AG10803 (cell line): ENCODE measurements at places on chromosomes 1 and 21.

- DNase-seq = no peak
Observed at GRCh38 chr21:34567604-34568155, 47.2 kb downstream of the RCAN1 start.

DNA sequence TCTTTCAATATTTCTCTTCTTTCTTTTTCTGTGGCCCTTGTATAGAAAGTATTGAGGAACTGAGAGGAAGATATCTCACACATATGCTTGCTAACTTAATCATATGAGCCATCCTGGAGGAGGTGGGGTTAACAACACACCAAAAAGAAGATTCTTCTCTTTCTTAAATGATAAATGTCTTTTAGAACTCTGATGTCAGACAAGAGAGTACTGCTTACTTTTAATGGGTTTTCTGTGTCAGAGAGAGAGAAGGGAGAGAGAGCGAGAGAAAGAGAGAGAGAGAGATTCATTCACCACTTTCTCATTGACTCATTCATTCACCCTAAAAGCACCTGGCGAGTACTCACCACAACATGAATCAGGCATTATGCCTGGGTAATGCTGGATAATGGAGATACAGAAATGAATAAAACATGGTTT lies 250.3 kb upstream of the SGIP1 start:
- DNase-seq = peak; percentile 28

GRCh38 chr1:234769986-234770795 lies 160.2 kb upstream of the IRF2BP2 start:
- DNase-seq = no peak

DNA sequence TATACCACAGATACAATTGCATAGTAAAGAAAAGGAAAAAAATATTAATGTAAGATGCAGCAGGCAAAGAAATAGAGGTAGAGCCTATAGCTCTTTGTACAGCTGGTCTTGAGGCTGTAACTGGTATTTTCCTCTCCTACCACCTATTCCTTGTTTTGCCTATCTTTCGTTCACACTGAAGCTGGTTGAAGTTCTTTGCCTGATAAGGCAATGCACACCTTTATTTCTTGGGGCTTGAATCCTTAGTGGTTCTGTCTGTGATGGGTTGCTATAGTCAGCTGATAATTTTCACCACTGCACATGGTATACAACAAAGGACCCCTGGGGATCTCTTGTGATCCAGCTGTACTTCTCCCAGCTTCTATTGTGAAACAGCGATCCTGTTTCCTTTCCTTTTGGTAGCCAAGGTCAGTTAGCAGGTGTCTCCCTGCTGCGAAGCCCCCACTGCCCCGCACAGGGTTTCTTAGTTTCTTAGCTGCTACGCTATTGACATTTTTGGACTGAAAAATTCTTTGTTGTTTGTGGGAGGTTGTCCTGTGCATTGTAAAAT lies 9.9 kb upstream of the TSNAX start:
- DNase-seq = no peak

DNA sequence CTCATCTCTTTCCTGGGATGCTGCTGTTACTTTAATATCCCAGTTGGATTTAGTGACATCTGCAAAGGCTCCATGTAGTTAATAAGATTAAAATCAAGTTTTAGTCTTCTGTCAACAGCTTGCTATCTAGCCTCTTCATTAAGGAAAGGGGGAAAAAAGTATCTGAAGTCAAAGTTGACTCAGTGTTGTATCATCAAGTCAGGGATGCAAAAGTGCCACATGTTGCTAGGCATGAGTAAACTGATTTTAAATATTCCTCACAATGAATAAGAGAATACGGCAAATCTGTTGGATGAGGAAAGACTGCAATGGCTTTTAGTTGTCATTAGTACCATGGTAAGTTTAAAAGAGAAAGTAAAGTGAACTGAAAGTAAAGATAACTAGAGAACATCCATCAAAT lies 383.2 kb upstream of the ZRANB2 start:
- DNase-seq = peak; percentile 29

DNA sequence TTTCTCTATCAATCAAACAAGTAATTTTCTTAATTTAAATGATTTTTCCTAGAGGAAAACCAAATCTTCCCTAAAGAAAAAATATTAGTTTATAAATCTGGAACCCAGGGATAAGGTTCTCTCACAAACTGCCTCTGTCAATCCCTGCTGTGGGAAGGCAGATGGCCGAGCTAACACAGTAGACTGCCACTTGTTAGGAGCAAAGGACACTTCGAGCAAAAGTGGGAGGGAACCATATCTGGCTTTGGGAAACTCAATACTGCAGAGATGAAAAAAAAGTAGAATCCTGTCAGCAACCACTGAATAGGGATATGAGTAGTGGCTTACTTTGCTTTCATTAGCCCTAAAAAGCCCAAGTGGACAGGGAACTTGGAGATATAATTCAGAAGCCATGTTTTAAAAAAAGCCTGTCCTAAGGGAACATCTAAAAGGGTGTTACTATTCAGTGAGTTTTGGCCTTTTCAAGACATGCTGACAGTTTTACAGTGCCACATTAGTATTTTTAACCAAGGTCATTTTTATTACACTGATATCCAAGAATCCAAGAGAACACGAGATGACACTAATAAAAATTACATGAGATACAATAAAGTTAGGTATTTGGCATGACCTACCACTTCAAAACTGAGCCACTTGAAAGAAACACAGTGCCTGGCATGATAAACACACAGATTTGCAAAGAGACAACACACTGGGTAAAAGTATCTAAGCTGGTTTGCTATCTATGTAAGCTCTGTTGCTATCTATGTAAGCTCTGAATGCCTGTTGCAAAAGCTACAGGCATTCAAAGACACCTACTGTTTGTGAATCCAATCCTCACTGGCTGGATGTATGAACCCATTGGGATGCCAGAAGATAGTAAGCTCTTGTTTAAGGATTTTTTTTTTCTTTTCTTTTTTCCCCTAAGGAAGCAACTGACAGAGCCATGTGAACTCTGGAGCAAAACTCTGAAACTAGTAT lies 21.4 kb downstream of the TEX38 start:
- no peak for DNase-seq

GRCh38 chr1:164823486-164824279 lies 264.7 kb downstream of the PBX1 start:
- peak; percentile 65 for DNase-seq

GRCh38 chr1:77044133-77044849 lies 174.9 kb downstream of the PIGK start:
- no peak for DNase-seq

DNA sequence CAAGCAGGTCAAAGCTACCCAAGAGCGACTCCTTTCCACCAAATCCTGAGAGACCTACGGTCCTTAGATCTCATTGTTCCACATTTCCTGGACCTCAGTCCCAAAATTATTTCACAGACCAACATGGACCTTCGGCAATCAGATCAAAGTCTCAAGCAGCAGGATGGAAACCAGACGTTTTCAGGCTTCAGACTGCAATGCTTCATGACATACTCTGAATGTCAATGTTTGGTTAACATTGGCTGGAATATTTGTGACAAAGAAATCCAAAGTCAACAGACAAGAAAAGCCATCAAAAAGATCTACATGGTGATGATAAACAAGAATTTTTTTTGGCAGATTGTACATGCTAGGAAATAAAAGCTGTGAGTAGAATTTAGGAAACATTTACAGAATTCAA lies 1057.3 kb downstream of the ADGRL2 start:
- DNase-seq = no peak

GRCh38 chr1:85862456-85862855 lies 154.2 kb upstream of the ZNHIT6 start:
- DNase-seq = peak; percentile 31

- no peak for DNase-seq
Observed at GRCh38 chr1:206021008-206021625, 2.6 kb downstream of the CTSE start.

DNA sequence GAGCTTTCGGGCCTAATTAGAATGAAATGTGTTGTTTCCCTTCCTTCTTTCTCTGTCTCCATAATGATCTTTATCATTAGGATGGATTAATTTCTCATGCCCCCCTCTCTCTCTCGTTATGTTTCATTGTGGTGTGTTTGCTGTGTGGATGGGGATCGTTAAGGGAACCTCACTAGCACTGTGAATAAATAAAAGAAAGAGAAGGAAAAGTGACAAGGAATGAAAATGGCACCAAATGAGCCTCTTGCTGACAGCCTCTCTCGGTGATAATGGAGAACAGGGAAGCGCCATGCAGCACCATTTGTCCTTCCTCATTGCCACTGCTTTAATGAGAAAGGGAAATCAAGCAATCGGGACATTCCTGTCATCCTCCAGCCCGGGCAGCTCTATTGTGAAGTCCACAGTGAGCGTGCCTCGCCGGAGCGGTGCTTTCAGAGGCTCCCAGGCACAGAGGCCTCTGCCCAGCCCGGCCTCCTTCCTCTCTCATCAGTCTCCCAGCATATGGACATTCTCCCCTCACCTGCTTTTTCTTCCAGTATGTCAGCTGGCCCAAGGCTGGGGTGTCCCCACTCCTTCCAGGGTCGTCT lies 265.7 kb upstream of the TMEM51 start:
- no peak for DNase-seq

DNA sequence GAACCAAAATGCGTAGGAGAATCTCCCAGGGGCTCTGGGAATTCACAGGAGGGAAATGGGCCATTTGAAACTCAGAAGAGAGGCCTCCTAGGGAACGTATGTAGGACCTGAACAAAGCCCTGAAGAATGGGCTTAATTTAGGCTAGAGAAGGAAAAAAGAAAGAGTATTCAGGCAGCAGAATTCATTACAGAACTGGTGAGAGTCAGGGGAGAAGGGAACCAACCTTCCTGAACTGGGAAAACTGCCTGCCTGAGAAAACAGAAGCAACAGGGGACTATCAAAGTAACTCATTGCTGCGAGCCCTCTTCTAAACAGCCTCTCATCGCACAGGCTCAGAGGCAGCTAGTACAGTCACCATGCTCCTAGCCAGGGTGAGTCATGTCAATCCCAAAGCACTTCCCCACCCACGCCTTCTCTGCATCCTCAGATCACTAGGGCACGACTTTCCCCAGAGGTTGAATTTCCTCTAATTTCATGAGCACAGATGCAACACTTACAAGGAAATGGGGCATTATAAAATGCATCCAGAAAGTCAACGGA lies 98.1 kb downstream of the ADSS2 start:
- DNase-seq = peak; percentile 91

- DNase-seq = no peak
Observed at GRCh38 chr1:219548386-219548785, 64.5 kb downstream of the ZC3H11B start.

DNA sequence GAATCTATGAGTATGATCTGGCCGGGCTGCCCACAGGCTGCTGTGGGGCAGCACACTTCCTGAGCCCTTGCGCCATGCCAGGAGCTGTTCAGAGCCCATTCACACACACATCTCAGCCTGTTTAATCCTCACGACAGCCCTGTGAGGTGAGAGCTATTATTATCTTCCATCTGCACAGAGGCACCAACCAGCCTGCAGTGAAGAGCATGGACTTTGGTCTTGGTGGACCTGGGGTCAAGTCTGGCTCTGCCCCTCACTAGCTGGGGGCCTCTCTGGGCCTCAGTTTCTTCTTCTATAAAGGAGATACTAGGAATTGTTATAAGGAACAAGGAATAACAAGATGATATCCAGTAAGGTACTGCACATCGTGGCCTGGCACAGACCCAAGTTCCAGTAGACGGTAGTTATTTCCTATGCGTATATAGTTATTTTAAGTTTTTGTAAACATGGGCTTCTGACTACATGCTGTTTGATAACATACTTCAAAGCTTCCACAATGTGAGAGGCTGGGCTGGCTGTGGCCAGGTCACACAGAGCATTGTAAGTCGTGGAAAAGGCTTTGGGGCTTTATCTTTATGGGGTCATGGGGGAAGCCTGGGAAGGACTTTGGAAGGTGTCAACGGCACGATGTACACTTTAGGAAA lies 3.4 kb upstream of the PADI2 start:
- peak; percentile 31 for DNase-seq

GRCh38 chr1:89688607-89689006 lies 55.7 kb downstream of the LRRC8C start:
- no peak for DNase-seq

- no peak for DNase-seq
Observed at GRCh38 chr1:188270497-188270896, 1441.7 kb downstream of the PLA2G4A start.

DNA sequence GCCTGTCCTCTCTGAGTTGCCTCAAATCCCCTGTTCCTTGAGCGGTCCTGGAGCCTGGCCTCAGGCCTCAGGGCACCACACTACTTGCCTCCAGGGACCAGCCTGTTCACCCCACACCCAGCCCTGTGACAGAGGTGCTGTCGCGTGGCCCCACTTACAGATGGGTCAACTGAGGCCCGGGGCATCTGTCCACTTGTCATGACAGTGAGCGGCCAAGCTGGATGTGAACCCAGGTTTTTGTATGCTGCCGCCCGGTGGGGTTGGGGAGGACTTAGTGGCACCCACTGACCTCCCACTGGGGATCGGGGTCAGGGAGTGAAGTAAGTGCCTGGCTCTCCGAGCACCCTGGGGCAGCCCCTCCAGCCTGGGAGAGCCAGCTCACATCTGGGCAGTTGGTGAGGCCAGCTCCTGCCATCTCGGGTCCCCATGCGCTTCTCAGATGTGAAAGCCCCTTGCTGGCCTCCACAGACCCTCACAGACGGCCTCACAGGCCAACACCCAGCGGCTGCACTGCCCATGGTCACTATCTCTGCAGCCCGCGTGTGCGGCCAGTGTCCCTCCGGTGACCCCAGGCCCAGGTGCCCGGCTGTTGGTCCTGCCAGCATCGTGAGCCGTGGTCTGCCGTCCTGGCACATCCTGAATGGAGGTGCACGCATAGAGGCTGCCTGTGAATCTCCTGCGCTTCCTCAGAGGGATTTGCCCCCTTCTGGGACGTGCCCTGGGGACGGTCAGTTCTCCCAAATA lies 9.3 kb upstream of the FAAP20 start:
- DNase-seq = no peak
